Fibroblast of the aortic adventitia (primary cell): ENCODE measurements at places on chromosomes 11 and 22. TPM values are rescaled to one million over a fixed set of nuclear protein-coding genes. Genes with fewer than 3 reads are reported as not detected.

DNA sequence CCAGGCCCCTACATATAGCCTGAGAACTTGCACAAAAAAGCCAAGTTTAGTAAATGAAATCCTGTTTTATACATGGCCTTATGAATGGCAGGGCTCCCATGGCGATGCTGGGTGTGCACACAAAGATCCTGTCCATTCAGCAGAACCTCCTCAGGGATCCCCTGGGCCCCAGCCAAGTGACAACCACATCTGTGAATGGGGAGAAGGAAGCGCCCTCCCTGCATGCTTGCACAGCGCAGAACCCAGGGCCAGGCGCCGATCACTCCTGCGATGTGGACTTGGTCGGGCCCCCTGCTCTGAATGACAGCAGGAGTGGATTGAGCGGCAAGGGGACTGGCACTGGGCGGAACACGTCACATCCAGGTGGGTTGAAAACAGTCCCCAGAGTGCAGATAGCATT is 4.5 kb upstream of the CDC42EP2 start:
- no peak for DNase-seq

DNA sequence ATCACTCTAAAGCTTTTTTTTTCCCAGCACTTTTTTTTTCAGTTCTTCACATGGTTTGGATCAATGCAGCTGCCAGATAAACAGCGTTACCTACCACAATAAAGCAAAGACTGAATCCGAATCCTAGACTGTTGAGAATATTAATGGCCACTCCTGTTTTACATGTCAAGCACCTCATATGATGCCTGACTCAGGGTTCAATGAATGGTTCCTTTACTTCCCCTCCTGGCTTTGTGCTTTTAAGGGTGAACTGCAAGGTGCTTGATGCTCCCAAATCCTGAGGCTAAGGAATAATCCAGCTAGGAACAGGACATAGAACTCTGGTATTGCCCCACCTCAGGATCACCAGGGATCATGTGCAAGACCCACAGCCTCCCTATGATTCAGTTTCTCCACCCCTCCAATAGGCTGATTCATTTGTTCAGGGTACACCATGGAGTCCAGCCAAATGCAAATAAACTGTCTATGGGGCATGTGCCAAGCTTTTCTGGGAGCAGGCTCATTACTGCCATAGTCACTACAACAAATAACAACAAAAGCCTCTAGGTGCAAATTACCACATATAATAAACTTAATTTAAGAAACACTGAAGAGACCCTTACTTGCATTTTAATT is 104.3 kb downstream of the GAB2 start:
- peak; percentile 75 for DNase-seq

DNA sequence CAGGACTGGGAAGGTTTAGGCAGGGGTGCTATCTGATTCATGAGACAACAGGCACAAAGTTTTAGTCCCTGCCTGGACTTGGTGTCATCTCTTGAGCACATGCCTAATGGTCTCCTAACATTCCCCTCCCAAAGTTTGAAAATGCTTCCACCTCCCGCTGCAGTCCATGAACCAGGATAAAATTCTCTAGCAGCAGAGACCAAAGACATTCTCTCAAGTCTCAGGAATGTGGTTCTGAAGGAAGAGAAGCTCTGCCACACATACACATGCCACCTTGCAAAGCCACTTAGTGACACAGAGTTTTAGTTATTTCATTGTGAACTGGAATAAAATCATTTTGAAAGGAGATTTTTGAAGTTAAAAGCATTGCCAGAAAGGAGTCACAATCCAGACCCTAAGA is 15.5 kb downstream of the OR51B6 start:
- DNase-seq = peak; percentile 28

DNA sequence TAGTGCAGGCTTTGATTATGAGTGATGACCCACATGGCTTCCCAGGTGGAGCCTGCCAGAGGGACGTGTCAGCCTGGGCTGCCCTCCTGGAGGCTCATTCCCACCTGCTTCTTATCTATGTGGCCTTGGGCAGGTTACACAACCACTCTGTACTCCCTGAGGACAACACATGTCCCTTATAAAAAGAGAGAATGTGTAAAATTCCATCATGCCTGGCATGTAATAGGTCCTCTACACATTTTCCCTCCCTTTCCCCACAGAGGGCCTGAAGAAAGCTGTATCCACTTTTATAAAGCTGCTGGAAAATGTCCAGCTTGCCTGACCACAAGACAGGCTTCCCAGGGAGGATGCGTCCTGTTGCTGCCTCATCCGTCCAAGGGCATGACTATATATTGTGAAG is 55.0 kb upstream of the VSTM5 start:
- peak; percentile 9 for DNase-seq

- DNase-seq = no peak
Measured at GRCh38 chr11:125305345-125305744, 140.8 kb downstream of the PKNOX2 start.

GRCh38 chr11:67648140-67648795 is 2.3 kb downstream of the ACY3 start:
- no peak for DNase-seq

DNA sequence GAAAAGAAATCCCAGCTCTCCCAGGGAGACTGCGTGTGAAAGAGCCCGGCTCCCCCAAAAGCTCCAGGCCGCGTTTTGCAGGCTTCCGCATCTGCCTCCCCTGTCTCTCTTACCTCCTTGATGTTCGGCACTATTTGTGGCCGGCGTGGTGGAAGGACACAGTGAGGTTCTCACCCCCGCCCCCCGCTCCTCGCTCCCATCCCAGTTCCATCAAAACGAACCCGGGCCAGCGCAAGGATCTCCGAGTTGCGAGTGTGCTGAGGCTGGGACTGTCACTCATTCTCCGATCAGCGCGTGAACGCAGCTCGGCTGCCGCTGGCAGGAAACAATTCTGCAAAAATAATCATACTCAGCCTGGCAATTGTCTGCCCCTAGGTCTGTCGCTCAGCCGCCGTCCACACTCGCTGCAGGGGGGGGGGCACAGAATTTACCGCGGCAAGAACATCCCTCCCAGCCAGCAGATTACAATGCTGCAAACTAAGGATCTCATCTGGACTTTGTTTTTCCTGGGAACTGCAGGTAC is at the start of gene NCAM1:
NCAM1 (plus strand) TSS at position 275 of the 523 bp plus-strand sequence.
- DNase-seq = peak; percentile 49

DNA sequence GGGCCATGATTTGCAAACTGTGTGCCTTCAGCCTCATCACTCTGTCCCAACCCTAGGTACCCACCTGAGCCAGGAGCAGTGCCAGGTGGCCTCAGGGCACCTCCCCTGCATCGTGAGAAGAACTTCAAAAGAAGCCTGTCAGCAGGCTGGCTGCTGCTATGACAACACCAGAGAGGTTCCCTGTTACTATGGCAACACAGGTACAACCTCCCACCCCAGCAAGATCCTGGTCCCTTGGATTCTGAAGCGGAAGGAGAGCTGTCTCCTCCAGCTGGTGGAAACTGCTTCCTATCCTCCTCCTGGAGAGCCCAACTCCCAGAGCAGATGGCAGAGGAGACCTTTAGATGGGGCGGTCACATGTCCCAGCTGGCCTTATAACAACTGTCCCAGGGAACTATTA is 2.9 kb downstream of the ZP1 start:
- DNase-seq = no peak

DNA sequence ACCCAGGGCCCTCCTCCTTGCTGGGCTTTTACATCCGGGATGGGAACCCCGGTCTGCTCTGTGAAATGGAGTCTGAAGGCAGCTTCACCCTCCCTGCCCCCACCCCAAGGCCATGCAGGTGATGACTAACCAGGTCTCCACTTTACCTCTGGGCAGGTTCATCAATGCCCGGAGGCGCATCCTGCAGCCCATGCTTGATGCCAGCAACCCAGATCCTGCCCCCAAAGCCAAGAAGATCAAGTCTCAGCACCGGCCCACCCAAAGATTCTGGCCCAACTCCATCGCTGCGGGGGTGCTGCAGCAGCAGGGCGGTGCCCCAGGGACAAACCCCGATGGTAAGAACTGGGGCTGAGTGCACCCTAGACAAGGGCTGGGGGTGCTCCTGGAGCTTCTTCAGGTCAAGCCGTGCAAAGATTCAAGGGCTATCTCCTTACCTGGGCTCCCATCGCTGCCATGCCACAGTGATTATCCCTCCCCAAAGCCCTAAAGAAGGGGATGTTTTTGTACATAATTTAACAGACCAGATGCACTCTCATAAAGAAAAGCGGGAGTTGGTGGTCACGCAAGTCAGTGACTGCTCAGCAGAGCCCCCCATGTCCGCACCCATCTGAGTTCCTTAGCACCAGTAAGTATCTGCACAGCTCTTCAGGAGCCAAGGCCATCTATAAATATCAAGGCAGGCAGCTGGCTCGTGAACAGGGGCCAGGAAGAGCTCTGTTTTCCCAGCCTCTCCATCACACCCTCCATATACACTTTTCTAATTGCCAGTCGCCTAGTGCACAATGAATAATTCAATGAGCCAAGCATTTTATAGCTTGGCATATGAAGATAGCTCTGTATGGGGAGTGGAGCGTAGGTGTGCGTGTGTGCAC is 66.0 kb downstream of the FEZ1 start:
- no peak for DNase-seq

DNA sequence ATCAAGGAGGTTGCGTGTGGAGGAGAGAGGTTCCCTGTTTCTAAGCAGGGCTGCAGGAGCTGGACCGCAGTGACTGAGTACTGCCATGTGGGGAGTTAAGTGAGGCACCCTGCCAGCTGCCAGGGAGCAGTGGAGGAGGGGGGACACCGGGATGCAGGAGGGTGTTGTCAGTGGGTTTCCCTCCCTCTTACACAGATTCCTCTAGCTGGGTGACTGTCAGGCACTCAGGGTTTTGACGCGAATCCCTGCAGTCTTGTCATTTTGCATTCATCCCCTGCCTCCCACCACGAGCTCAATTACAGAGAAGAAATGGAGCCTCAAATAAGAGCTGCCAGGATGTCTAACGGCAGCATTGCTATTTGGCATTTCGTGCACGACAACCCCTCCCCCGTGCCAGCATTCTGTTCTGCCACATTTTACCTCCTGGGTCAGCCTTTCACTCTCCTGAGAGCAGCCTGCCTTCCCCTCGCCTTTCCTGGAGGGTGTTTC is 119.8 kb upstream of the SORL1-AS1 start:
- no peak for DNase-seq

DNA sequence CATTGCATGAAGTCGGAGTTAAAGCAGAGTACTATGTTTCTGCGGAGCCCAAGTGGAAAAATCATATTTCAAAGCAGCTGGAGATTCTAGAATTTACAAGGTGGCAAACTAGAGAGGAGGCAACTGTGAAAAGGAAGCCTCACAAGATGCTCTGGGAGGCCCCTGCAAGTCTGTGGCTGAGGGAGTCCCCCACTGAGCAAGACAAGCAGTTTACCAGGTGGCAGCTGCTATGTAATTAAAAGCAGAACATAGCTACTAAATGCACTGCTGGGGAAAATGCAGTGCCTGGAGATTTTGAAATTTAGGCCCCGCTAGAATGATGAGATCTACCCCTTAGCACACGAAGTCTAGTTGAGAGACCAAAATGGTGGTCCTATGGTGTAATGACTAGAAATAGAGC is 728.0 kb downstream of the OPCML start:
- DNase-seq = no peak

GRCh38 chr11:36193290-36193619 is 96.0 kb downstream of the COMMD9 start:
- no peak for DNase-seq

VSIG2 gene
- total RNA-seq = not detected in 2 replicates

ISX gene
- not detected in 2 replicates for total RNA-seq

PPME1 gene
- 20.8 and 22.4 TPM in 2 replicates for total RNA-seq

CHRM4 gene
- not detected in 2 replicates for total RNA-seq

PDHX gene
- 36.6 and 41.8 TPM in 2 replicates for total RNA-seq

MPPED2 gene
- total RNA-seq = 0.18 TPM in 1 of 2 replicates, not detected in the other
